ENCODE measurements at places on chromosomes 12 and 14.

GRCh38 chr12:15522574-15523187 is 200.4 kb downstream of the PTPRO start:
- DNase-seq: no peak

- DNase-seq: no peak
Measured at GRCh38 chr12:102958073-102958829, 777 bp downstream of the ASCL1 start.

DNA sequence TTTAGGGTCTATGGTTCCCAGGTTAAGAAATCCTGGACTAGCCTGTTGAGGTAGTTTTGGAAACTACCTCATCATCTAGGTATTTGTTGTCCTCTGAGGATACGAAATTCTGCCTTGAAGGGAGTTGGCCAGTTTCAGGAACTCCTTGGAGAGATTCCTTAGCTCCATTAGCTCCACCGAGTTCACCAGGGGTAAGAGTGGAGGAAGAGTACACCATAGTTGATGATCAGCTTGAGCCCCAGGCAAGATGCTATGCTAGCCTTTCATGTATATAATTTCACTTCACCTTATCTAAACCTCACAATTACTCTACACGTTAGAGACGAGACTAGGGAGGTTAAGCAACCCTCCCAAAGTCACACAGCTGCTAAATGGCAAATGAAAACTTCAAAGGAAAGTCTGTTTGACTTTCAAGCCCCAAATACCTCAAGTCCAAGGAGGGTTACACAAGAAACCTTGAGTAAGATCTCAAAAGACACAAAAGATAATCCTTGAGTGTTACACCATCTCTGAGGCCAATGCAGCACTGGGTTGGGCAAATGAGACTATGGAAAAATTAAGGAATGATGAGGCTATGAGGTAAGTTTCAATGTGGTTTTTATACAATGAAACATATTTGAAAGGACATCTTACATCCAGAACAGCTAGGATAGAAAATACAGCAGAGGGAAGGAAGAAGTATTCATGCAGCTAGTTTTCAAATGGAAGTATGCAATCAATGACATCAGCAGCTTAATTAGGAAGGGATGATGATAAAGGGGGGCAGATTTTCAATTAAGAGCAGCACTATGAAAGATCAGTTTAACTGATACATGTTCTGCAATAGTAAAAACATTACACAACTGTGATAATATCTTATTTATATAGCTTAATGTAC is 97.2 kb upstream of the KRAS start:
- DNase-seq: no peak

GRCh38 chr12:39840422-39840821 is 220.8 kb upstream of the ABCD2 start:
- no peak for DNase-seq

DNA sequence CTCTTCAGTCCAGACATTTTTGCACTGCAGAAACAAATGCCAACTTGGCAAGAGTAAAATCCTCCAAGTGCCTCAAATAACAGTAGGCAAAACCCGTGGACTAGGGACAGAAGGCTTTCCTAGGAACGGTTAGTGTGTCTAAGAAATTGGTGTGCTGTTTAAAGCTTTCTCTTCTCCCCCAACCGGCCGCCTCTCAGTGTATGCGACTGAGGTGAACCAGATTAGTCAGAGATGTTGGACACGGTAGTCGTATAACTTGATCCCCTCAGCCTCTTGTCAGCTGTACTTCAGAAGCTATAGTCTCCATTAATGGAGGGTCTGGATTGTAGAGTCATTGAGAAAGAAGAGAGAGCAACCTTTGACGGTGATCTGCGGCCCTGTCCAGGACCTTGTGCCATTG is 21.7 kb downstream of the PPFIBP1 start:
- DNase-seq: no peak

GRCh38 chr14:33691907-33692306 is 259.0 kb downstream of the EGLN3 start:
- no peak for DNase-seq

DNA sequence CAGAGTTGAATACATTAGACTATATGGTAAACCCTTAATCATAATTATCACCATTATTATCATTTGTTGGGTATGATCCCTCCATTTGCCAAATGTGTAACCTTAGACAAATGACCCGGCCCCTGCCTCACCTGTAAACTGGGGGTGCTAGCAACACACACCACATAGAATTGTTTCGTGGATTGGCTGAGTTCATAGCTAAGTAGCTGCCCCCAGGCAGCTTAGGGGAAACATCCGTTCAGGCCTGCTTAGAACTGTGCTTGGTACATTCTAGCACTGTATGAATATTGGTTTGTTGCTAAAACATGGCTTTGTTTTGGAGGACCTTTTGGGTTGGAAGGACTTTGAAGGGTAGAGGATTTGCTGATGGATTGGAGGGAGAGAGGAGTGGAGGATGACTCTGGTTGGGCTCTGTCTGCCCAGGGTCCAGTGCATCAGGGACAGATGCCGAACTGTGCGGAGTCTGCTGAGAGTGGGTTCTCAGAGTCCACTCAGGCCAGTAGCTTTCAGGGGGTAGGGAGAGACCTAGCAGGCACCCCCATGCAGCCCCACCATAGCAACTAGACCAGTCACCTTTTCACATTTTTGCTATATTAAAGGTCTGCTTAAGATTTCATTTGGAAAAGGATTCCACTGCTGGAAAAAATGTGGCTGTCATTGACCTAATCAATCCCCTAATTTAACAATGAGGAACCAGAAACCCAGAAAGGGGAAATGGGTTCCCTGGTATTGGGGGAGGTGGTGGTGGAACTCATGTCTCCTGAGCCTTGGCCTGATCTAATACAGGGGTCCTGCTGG is 2.2 kb downstream of the RIN3 start:
- DNase-seq: no peak

- DNase-seq: no peak
Measured at GRCh38 chr14:36451310-36452065, 68.5 kb downstream of the NKX2-1 start.

DNA sequence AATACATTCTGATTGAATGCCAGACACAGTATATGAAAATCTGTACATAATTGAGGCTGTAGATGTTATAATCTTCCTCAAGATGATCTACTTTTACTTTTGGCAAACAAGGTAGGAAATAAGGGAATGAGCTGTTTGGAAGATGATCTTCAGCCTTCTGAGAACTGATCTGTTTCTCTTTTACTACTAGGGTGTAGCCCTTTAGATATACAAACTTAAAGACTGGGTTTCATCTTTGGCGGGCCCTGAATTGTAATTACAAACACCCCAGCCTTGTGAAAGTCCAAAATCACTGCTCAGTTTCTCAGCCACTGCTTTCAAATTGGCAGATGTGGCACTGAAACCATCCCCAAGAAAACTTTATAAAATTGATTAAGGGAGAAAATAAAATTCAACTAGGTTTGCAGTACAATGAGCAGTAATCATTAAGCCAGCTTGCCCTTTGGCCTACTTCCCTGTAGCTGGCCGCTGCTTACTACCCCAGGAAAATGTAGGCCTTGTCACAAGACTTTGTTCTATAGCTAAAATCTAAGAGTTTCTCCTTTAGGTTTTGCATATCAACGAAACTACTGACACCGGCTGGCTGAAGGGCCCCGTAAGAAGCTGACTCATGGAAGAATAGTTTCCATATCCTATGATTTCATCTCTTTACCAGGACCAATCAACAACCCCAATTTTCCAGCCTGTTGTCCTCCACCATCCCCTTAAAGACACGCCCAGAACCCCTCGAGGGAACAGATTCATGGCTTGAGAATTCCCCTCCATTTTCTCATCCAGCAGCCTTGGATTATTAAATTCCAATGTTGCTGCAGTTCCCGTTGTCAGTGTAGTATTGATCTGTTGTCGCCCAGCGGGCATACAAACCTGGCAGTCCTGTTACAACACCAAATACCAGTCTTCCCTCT is 210.8 kb downstream of the PCNX1 start:
- no peak for DNase-seq

DNA sequence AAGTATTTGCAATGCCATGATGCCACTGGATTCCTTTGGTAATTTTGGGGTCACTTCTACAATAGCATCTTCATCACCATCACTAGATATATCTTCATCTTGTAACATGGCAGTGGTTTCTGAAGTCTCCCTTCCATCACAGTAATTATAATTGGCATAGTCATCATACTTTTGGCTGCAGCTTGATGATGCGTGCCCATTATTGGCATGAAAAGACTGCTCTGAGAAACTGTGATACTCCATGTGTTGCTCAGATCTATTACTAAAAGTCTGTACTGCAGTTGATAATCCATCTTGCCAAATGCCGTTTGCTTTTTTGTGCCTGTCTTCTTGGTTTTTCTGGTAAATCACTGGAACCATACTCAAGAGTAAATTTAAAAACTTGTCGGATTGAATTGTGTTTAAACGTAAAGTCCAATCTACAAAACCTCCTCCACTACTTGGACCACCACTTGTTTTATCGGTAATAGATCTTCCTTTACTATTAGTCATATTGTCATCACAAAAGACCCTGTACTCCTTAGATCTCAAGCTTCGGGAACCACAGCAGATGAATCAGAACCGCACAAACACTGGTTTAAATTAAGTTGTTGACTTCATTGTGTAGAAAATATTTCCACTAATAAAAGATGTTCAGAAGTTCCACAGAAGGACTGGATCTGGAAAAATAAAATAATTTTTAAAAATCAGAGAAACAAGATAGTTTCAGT is 29.9 kb downstream of the SLC41A2 start:
- no peak for DNase-seq

DNA sequence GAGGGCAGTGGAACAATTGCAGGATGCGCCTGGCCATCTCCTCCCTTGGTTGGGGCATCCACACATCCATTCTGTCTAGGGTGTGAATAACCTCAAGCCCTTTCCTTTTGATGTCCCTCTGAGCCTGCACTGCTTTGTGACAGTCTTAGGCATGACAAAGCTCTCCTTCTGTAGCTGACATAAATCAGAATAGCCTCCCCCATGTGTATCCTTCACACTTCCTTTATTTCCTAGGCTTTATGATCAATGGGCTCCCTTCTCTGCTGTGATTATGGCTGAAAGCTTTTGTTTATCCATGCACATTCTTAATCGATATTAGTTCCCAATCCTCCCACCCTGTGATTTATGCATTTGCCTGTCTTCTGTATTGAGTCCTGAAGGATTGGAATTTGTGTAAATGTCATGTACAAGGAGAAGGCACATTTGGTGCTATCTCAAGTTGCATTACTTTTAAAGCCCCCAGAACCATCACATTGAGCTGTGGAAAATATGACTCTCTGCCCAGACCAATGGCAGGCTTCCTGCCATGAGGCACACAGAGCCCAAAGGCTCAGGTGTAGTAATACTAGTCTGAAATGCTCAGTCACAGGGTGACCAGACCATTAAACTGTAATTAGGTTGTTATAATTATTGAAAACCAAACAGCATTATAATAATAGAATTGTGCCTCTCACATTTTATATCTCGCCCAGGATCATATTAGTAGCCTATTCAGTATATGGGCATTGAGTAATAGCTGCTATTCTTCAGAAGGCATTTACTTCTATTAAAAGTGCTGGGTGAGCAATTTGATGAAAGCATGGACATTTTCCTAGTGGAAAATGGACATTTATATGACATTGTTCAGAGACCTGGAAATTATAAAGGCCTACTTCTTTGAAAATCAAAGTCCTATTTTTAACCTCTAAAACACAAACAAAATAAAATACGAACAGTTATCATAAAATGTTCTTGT is 14.0 kb downstream of the EMP1 start:
- DNase-seq: no peak

- DNase-seq: no peak
Measured at GRCh38 chr14:101111620-101112290, 208.2 kb upstream of the RTL1 start.

DNA sequence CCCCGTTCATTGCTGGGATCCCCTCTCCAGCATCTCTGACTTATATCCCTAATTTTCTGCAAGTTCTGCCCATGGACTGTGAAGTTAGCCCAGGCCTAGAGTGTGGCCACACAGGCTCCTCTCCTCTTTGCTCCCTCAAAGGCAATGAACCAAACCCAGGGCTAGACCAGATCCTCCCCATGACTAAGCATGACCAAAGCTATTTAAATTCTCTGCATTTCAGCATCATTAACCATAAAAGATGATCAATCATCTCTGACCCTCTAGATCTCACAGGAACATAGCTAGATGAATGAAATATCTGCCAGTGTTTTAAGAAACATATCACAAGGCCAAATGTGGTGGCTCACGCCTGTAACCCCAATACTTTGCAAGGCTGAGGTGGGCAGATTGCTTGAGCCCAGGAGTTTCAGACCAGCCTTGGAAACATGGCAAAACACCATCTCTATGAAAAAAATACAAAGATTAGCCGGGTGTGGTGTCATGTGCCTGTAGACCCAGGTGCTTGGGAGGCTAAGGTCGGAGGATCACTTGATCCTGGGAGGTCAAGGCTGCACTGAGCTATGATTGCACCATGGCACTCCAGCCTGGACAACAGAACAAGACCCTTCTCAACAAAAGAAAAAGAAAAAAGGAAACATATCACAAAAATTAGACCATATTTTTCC is 2.2 kb upstream of the KRT3 start:
- DNase-seq: no peak

GRCh38 chr12:6161124-6161882 is 36.8 kb upstream of the VWF start:
- DNase-seq: no peak

DNA sequence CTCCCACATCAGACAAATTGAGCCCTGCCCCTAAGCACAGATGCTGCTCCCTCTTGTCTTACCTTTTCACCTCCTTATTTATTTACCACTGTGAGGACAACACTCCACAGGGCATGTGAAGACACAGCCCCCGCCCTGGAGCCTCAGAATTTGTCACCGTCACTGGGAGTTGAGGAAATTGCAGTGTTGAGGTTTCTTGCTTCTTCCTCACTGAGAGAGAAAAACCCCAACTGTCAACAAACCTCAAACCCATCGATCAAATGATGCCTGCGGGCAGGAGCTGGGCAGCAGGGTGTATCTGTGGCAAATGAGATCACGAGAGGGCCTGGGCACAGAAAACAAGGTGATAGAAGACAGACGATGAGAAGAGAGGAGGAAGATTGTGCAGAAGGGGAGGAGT is 30.5 kb upstream of the PLEKHG3 start:
- DNase-seq: no peak

GRCh38 chr12:5088586-5089264 is 45.0 kb downstream of the KCNA5 start:
- no peak for DNase-seq

- no peak for DNase-seq
Measured at GRCh38 chr14:62247266-62247665, 485.0 kb downstream of the SNAPC1 start.

DNA sequence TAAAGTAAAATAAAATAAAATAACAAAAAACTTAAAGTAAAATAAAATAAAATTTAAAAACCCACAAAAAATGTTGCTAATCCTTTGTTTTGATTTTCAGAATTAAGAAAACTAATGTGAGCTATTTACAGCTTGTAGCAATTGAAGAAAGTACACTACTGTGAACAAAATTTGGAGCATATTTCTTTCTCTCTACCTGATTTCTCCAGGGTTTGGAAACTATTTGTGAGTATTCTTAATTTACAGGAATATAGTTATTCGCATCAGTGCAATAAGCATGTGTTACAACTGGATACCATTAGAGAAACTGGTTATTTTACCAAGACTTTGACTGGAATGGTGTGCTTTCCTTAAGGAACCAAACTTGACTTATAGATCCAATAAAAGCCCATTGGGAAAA is 86.1 kb upstream of the CNOT2 start:
- no peak for DNase-seq
